ENCODE measurements at places on chromosomes 5 and 9.
A peak's percentile ranks its signal among the peaks of the same experiment; 100 is the strongest.

DNA sequence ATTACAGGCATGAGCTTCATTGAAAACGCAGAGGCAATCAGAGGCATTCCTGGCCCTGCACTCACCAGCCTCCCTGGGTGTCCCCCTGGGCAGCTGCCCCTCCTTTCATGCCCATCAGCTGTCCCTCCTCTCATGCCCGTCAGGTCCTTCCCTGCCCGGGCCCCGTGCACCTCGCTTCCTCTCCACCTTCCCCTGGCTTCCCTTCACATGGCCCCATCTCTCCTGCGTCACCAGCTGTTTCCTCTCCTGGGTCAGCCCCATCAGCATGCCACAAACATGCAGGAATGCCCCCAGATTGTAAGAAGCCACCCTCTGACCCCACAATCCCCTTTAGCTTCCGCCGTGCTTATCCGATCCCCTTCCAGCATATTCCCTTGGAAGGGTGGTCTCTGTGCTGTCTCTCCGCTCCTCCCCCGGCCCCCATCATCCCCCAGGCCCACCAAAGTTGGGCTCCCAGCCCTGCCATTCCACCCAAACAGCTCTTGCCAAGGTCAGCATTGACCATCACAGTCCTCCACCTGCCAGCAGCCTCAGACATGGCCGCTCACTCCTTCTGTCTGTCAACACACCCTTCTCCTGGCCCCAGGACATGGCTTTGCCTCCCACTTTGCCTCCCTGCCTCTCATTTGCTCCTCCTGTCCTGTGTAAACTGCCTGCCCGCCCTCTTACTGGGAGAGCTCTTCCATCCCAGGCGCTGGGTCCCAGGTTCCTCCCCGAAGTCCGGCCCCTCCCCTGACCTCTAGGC, 98.6 kb upstream of the IER5L start:
- DNase-seq, result peak; percentile 38

GRCh38 chr9:129487658-129488483, 133.0 kb downstream of the C9orf50 start:
- DNase-seq, result no peak

GRCh38 chr9:21836437-21837161, 34.2 kb downstream of the MTAP start:
- DNase-seq, result no peak

DNA sequence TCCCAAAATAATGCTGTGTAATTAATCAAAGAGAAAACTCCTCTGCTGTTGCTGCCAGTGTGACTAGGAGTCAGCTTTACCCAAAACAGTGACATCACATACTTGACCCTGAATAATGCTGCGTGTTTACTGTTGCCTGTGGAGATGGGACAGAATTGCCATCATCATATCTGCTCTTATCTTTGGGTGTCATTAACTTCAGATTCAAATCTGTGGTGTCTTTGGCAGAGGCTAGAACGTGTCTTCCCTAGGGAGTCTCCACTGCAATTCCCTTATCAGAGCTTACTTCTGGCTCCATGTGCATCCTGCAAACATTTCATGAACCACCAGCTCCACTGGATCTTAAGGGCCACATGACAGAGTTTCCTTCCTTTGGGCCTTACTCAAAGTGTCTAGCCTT, 88.9 kb upstream of the MRPS30 start:
- DNase-seq, result no peak

DNA sequence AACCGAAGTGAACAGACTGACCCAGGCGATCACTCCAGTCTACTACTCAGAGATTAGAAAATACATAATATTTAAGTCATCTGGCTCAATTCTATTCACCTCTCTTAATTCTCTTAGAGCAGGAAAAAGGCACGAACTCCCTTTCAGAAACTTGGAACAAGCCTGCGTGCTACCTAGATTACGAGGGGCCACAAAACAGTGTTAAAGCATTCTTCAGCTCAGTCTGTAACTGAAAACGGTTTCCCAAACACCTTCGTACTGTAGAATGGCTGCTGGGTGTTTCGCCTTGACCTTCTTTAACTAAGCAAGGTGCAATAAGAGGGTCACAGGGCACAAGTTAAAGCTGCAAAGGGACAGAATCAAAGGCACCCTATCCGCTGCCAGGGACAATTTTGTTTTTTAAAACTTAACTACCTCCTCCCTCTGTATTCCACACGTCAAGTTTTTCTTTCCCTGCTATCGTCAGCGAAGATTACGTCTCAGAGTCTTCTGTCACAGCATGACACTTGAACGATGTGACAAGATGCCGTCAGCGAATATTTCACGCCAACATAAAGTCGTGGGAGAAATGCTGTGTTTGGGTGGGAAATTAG, 687 bp downstream of the LYSMD3 start:
- peak; percentile 14 for DNase-seq

DNA sequence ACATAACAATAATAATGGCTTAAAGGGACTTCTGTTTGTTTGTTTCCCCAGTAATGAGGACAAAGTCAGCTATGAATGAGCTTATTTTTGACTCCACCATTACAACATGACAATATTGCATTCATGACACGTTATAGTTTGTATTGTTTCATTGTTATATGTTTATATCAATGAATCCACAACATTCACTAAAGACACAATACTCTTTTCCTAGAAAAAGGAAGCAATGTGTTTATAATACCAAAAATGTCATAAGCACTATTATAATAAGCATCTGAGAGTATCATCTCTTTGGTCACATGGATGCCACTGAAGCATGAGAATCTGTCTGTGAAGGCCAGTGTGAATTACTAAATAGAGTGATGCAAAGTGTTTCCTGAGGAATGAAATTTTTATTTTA, 1026.9 kb upstream of the C9orf72 start:
- no peak for DNase-seq

DNA sequence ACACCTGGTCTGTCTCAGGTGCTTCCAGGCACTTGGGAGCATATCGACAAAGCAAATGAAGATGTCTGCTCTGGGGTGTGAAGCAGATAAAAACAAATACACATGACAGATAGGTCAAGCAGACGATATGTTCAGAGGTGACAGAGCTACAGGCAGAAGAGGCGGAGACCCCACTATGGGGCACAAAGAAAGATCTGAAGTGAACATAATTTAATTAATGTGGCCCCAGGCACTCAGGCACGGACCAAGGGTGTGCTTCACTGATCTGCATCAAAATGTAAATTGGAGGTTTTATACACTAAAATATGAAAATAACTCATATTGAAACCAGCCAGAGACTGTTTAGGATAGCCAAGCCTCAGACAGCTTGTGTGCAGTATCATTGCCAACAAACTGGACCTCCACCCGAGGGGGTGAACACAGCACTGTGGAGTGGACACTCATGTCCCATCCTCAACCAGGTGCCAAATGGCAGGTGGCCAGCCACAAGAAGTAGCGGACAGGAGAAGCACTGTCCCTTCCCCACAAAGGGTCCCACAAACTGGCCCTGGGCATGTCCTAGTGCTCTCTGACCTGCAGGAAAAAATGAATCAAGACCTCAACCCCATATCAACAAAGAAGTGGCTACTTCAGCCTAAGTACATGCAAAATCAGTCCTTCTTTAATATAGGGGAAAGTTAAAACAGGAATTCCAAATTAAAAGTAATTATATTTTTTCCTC, 29.2 kb downstream of the ROR2 start:
- DNase-seq, result no peak

DNA sequence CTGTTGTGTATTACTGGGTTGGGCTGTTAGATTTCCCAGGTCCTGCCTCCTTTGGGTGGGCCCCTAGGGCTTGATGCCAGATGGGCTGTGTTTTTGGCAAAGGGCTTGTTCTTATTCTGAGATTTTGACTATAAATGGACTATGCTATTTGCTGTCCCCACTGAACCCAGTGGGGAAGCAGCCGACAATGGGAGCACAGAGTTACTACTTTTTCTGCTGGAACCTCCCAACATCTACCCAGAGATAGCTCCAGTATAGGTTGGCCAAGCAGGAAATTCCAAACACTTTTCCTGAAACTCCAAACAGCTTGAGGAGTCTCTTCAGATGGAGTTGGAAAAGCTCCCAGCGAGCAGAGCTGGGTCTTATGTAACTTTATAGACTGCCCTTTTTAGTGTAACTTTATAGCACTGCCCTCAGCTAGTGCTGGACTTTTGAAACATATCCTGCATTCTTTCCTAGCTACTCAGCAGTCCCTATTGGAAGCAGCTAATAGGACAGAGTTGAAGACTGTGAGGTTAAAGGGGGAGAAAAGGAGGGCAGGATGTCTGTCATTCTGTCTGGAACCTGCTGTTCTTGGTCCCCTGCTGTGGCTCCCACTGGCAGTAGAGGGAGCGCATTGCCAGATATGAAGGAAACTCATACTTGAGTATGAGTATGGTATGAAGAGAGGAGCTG, 21.0 kb downstream of the RUSC2 start:
- peak; percentile 24 for DNase-seq

DNA sequence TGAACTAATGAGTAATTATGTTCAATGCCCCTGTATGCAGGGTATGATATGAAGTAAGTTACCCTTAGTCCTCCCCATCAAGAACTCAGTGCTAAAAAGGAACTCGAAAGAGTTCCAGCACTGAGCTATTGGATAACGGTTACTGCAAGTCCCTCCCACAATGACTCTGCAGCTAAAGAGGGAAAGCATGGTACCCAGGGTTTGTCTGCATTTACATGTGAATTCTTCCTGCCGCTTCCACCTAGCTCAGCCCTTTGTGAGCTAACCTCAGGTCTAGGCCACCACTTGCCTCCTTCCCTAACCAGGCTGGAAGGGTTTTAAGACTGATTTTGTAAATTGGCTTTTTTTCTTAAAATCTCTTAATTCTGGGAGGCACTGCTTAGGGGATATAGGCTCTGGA, 376.8 kb downstream of the EBF1 start:
- DNase-seq, result peak; percentile 50

- DNase-seq, result no peak
Observed at GRCh38 chr5:113361701-113362100, 73.1 kb downstream of the TSSK1B start.

DNA sequence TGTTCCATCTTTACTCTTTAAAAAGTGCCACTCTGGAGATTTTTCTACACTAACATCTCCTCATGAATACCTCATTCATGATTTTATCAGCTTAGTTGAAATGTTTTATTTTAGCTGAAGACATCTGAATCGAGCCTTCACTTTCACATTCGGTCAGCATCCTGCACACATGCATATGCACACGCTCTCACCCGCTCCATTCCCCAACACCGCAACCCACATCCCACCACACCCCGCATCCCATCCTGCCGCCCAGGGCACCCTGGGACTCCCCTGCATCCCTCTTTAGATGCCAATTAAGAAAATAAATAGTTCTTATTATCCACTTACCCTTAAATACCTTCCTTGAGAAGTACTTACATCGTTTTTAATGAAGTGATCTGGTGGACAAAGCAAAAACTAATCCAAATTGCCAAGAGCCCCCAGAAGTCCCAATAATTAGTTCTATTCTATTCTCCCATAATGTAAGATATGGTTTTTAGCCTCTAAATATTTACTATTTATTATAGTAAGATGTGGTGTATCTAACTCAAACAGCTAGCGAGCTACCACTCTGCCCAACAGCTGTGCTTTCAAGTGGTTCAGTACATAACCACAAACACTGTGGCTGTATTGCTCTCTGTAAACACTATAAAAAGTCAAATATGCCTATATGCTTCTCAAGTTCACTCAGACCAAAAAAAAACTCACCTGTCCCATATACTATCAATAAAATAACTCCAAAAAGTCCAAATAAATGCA, 38.2 kb downstream of the GZMK start:
- no peak for DNase-seq

DNA sequence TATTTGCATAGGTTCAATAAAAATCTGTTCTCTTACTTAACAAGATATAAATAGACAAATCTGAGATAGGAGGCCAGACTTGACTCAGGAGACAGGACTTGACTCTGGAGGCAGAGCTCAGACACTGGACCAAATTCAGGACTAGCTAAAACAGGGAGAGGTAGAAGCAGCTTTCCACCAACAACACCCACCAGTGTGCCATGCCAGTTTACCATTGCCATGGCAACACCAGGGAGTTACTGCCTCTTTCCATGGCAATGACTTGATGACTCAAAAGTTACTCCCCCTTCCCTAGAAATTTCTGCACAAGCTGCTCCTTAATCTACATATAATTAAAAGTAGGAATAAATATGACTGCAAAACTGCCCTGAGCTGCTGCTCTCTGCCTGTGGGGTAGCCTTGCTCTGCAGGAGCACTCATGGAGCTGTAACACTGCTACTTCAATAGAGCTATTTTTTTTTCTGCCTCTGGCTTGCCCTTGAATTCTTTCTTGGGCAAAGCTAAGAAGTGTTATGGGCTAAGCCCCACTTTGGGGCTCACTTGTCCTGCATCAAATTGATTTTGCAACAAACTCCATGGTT, 473.0 kb downstream of the PLK2 start:
- no peak for DNase-seq

GRCh38 chr9:37899041-37899440, 4.9 kb downstream of the SLC25A51 start:
- no peak for DNase-seq

Measured in iPS-NIHi11 (cell line).